ENCODE measurements at places on chromosomes 5 and 9.

- no peak for DNase-seq
Observed at GRCh38 chr5:151449839-151450238, 2.4 kb downstream of the SLC36A1 start.

DNA sequence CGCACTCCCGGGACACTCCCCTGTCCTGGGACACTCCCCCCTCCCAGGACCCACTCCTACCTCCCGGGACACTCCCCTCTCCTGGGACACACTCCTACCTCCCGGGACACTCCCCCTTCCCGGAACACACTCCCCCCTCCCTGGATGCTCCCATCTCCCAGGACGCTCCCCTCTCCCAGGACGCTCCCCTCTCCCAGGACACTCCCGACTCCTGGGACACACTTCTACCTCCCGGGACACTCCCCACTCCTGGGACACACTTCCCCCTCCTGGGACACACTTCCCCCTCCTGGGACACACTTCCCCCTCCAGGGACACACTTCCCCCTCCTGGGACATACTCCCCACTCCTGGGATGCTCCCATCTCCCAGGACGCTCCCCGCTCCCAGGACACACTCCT lies 95.6 kb downstream of the RXRA start:
- no peak for DNase-seq

- peak; percentile 14 for DNase-seq
Observed at GRCh38 chr5:57338068-57338867, 144.3 kb downstream of the ACTBL2 start.

DNA sequence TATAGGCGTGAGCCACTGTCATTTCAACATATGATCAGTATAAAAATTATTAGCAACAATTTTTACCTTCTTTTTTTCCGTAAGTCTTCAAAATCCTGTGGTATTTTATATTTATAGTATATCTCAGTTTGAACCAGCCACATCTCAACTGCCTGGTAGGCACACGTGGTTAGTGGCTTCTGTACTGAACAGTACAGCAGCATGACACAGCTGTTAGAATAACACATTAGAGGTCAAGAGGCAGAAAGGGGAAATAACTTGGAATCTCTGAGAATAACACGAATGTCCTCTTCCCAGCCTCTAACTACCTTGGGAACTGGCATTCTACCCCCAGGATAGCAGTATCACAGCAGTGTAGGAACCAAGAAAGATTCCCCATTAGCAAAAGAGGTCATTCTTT lies 108.5 kb upstream of the IQGAP2 start:
- DNase-seq: no peak

GRCh38 chr9:68643901-68644809 lies 60.9 kb upstream of the PIP5K1B start:
- no peak for DNase-seq

- DNase-seq: no peak
Observed at GRCh38 chr9:130846487-130847305, 11.6 kb downstream of the ABL1 start.

DNA sequence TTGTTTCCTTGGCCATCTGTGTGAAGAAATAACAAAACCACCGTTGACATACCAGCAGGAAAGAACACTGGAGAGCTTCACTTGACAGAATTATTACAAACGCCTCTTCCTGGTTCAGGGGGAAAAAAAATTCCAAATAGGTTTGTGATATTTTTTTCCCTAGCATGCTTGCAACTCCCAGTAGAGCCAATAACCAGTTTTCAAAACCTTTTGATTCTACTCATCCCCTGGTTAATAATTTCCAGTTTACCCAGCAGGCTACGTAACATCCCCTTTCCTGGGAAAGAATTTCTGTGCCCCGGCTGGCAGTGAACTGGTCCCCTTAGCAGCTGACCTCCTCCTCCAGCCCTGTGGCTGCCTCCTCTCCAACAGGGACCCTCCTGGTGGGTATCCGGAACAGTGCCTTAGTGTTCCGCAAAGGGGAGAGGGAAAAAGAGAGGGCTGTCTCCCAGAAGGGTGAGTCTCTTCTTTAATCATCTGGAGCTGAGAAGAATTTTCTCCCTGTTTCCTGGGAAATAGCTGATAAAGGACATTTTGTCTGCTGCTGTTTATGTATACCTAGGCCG lies 72.8 kb upstream of the BOD1 start:
- DNase-seq: no peak

DNA sequence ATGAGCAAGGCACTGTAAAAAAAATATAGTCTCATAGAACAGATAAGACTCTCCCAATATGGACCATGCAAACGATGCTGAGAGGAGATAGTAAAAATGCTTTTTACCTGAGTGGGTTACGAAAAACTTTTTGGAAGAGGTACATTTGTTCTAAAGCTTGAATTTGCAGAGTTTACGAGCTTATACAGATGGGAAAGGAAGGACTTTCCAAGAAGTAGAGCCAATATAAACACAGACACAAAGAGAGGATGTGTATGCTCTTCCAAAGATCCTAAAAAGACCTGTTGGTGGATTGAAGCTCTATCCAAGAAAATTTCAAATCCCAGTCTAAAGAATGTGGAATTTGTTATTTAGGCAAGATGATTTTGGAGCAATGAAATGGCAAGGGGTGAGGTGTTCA lies 127.1 kb upstream of the SLCO6A1 start:
- DNase-seq: no peak

GRCh38 chr9:76290555-76290954 lies 103.7 kb downstream of the RFK start:
- no peak for DNase-seq
